ENCODE measurements at places on chromosomes 12 and 14. TPM values are rescaled to one million over a fixed set of nuclear protein-coding genes. Genes with fewer than 3 reads are reported as not detected.

GRCh38 chr14:94042433-94043091 lies 16.4 kb downstream of the OTUB2 start:
- no peak for DNase-seq

Gene KERA
- total RNA-seq, result not detected

Gene GNB3
- total RNA-seq, result 0.28 TPM

Gene LRRC43
- total RNA-seq, result 0.85 TPM

DNA sequence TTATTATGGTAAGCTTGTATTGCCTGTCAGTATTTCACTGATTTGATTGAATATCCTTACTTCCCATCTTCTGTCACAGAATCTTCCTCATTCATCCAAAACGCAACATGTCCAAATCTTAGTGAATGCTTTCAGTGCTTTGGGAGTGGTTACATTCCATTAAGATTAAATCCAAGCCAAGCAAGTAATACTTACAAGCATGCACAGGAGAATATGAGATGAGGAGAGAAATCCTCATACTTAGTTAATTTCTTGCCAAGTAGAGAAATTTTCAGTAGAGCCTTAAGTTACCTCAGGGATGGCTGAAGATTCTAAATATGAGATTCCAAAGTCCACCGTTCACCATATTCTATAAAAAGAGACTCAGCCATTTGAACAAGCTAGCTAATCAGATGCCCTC lies 316.0 kb downstream of the RAD51B start:
- DNase-seq, result no peak

DNA sequence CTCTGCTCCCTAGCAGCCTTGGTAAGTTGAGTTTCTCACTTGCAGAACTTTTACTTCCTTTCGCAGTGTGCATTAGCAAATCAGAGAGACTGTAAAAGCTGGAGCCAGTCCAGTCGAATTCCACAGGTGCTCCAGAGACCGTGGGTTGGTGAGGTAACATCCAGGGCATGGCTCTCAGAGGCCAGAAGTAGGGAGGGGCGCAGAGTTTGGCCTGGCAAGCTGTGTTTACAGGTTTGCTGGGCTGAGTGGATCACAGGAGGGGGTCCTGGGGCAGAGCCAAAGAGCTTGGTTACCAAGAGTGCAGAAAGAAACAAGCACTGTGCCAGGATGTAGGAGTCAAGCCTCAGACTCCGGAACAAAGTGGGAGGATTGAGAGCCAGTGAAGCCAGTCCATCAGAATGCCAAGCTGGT lies 10.2 kb upstream of the BHLHE41 start:
- DNase-seq, result no peak

GRCh38 chr14:52051871-52052270 lies 17.0 kb downstream of the NID2 start:
- DNase-seq, result no peak

Data from dermis blood vessel endothelial cell (primary cell).